ENCODE measurements at places on chromosomes 1 and 21.

DNA sequence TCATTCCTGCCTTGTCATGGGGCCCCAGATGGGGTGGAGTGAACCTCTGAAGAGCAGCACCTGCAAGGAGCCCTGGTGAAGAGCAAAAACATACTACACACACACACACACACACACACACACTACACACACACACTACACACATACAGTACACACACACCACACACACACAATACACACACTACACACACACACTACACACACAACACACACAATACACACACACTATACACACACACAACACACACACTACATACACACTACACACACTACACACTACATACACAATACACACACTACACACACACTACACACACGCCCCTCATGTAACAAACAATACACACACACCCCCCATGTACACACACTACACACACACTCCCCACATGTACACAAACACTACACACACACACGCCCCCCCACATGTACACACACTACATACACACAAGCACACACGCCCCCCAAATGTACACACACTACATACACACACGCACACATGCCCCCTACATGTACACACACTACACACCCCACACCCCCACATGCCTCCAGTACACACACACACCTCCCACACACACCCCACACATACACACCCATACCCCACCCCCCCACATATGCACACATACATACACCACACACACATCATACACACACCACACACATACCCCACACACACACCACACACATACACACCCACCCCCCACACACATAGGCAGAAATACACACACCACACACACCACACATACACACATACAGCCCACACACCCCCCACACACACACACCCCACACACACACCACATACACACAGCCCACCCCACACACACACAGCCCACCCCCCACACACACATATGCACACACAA lies 9.3 kb downstream of the SLC2A5 start:
- no peak for DNase-seq

DNA sequence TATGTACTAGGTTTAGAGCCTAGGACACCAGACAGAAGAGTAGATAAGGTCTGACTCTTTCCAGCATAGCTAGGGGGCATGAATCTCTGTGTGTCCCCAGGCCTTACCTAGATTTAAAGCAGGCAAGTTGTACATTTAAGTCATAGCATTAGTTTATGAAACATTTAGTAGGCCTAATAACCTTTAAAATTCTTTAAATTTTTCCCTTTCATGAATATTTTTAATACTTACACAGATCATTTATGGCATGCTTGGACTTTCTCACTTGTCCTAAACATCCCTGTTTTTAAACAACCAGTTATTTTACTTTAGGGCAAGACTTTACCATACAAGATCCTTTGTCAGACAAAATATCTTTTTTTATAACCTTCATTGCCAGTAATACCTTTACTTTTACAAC lies 258.4 kb upstream of the ZRANB2 start:
- DNase-seq = no peak

GRCh38 chr21:38945545-38946245 lies 140.0 kb downstream of the ETS2 start:
- DNase-seq = peak; percentile 70

DNA sequence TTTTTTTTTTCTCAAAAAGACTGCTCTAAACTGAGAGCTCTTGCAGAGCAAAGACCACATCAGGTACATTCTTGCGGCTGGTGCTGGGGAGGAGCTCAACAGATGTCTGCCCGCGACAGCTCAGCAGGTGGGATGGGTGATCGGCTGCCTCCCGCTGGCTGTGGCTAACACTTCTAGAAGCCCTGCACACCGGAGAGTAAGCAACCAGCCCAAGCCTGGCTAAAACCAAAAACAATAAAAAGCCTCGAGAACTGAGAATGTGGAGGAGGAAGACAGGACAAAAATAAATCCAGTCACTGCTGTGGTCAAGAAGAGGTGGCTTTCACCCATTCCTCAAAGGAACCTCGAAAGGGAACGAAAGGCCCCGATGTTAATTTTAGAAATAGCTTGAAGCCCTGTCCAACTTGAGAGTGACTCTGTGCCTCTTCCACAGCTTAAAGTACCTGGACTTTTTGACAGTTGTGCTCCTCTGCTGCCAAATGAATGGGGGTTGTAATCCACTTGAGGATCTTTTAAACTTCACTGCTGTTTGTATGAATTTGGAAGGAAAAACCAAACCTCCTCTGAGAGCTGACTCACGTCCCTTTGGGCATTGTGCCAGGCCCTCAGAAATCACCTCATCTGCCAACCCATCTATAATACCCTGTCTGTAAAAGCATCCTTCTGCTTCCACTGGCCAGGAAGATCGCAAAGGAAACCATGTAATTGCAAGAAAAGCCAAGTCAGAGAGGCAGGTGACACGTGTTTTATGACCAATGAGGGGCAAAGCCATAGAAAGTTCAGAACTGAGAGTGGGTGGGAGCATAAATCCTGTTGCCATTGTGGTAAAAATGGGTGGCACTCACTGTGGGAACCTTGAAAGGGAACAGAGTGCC lies 78.6 kb downstream of the KCNN3 start:
- peak; percentile 10 for DNase-seq

- DNase-seq = no peak
Measured at GRCh38 chr21:14592296-14593000, 46.3 kb upstream of the SAMSN1 start.

- DNase-seq = peak; percentile 98
Measured at GRCh38 chr1:7300893-7301663, 470.0 kb upstream of the VAMP3 start.

- no peak for DNase-seq
Measured at GRCh38 chr1:89888480-89889322, 67.9 kb downstream of the LRRC8D start.
